ENCODE measurements at places on chromosomes 5 and 9.

DNA sequence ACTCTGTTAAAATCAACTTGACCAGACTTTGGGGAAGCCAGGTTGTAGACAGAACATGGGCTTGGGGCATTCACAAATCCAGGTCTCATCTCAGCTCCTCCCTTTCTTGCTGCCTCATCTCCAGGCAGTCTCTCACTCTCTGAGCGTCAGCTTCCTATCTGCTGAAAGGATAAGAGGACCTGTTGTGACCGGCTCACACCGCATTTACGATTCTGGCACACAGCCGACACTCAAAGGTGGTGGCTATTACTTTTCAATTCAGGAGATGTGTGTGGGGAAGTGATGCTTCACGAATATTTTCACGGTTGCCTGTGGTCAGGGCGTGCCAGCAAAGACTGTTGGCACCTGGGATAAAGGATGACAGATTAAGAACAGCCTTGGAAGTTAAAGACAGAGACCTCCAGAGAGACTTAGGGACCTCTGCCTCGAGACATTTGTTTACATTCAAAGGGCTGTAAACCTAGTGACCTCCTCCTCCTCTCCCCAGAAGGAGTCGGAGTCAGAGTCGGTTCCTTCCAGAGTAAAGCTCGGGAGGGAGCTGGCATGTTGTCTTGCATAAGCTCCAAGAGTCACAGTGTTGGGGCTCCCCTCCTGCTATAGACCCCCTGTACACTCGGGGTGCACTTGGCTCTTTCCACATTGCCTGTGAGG is 83.2 kb downstream of the AK8 start:
- peak; percentile 82 for DNase-seq

- no peak for DNase-seq
Measured at GRCh38 chr9:3397766-3398165, 128.0 kb downstream of the RFX3 start.

GRCh38 chr9:122946461-122947005 is 5.7 kb downstream of the RABGAP1 start:
- DNase-seq = no peak

DNA sequence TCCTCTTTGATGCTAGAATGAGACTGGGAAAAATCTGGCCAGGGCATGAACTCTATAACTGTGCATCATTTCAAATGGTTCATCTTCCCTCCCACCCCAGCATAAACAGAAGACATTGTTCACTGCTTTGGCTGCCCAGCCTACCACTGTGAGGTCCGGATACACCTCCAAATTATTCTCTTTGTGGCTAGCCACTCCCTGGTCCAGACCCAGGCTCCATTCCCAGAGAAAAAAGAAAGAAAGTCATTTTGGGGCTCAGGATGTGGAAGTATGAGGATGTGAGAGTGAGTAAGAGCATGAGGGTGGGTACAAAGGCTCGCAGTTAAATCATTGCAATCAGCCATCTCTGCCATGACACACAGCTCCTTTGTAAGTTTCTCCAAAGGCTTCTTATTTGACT is 559.2 kb downstream of the PSAT1 start:
- peak; percentile 42 for DNase-seq

DNA sequence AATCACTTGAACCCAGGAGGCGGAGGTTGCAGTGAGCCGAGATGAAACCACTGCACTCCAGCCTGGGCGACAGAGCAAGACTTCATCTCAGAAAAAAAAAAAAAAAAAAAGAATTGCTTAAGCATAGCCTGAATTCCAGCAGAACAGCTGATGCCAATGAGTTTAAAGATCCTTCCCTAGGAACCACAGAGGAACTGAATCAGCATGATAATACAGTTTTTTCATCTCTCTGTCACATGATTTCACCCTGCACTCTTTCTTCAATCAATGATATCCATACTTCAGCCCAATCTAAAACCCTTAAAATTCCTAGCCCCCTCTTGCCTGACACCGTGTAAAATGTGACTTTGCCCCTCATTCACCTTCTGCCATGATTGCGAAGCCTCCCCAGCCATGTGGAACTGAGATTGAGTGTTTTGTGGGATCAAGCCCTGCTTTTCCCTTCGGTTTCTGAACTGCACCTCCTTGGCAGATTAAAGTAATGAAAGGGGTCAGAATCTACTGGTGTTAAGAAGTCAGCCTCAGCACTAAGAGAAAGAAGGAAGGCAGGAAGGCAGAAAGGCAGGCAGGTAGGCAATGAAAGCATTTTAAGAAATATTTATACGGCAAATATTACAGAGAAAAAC is 20.9 kb upstream of the DMXL1 start:
- DNase-seq = no peak

GRCh38 chr5:171724468-171725204 is 61.0 kb upstream of the SMIM23 start:
- DNase-seq = no peak

- no peak for DNase-seq
Measured at GRCh38 chr9:14097666-14098415, 216.1 kb downstream of the NFIB start.

GRCh38 chr5:69158039-69158438 is 8.9 kb upstream of the CCNB1 start:
- DNase-seq = no peak

- no peak for DNase-seq
Measured at GRCh38 chr9:95126739-95127138, 190.8 kb downstream of the FANCC start.

GRCh38 chr9:70113403-70114022 is 69.9 kb downstream of the MAMDC2 start:
- no peak for DNase-seq

DNA sequence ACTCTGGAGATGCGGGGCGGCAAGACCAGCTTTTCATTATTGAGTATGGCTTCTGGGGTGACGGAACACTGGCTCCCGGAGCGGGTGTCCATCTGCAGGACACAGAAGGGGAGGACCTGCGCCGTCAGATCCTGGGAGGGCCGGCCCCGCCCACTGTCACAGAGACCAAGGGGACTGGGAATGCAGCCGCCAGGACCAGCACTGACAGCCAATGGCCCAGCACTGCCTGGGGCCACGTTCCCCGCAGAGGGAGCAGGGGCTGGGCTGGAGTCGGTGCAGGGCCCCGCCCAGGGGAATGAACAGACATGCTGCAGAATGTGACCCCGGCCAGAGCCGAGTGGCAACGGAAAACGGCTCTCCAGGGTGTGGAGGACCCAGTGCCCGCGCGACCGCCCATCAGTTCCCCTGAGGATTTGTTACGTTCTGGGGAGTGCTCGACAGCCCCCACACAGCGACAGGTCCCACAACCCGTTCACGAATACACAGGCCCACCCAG is at the start of gene ZDHHC11:
Gene ZDHHC11 (minus strand): TSS at position 476 of the 496 bp plus-strand sequence. CDS start 384 bp downstream, at position 92.
- no peak for DNase-seq

- DNase-seq = no peak
Measured at GRCh38 chr5:97525780-97526179, 342.7 kb upstream of the RIOK2 start.

GRCh38 chr5:68344447-68345111 is 129.0 kb downstream of the PIK3R1 start:
- DNase-seq = peak; percentile 90

DNA sequence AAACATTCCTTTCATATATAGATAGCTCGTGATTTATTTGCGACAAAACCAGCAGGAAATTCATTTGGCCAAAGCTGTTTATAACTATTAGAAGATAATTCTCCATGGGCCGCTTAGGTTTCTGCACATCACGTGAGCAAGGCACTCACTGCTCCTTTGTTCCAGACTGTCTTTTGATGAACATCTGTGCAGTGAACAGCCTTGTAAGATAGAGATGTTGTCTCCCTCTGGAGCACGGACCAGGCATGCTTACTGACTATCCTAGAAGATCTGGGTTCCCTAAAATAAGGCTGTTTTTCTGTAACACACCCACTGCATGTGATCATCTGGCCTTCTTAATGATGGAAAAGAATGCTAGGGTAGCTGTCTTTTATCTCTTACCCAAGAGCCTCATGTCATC is 30.9 kb downstream of the YIPF5 start:
- DNase-seq = no peak

GRCh38 chr5:149181732-149182131 is 40.4 kb downstream of the ABLIM3 start:
- DNase-seq = no peak

GRCh38 chr5:154366353-154366752 is 79.4 kb upstream of the SAP30L start:
- no peak for DNase-seq

- no peak for DNase-seq
Measured at GRCh38 chr9:89877051-89878002, 272.5 kb downstream of the GADD45G start.

DNA sequence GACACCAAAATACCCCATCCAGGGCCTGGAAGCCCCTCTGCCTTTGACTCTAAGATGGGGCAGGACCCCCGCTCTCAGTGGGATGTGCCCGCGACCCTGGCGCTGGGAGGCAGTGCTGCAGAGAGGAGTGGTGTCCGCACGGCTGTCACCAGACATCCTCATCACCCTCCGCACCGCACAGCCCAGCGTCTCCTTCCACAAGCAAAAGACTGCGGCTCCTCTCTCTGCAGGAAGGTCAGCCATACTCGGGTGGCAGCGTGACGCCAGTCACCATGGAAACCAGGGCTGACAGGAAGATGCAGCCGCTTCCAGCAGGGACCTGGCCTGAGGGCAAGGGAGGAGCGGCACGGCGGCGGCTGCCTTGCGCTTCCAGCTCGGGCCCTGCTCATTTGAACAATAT is 17.1 kb upstream of the SLC6A3 start:
- no peak for DNase-seq

GRCh38 chr5:167050568-167051401 is 1240.7 kb upstream of the WWC1 start:
- DNase-seq = no peak

DNA sequence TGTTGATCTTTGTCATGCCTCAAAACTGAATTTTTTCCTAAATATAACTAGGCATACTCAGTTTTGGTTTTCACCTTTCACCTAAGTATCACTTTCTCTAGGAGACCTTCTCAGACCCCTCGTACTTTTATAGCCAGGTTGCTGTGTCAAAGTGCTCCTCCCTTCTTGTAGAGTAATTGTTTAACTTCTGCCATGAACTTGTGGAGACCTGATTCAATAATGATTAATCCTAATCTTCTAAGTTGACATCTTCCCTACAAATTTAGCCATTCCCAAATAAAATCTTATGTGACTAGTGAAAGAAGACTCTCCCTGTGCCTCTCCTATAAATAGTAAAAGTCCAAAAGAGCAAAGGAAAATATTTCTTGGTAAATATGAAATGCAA is 159.8 kb downstream of the SPATA31D1 start:
- no peak for DNase-seq

DNA sequence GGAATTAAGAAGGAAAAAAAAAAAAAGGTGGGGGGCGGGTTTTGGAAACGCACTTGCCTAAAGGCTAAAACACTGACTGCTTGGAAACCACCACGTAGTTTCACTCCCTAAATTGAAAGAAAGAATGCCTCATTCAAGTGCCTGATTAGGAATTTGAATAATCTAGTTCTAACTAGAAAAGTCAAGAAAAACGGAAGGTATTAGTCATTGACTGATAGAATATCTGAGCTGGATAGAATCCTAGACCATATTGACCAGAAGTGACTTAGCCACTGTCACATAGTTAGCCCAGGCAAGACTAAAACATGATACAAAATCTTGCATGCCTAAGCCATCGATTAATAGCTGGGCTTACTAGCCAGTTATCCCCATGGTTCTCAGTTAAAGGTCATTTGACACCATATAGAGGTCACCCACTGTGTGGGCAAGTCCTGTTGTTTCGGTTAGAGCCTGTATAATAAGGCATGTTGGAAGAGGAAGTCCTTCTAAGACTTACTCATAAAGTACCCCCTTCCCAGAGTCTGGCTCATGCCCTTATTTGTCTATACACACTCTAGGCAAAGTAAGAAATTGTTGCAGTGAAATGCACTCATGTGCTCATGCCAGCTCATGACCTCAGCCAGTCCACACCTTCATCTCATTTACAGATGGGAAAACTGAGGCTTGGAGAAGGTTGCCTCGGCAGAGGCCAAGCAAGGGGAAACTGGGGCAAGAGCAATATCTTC is 40.2 kb downstream of the SH3RF2 start:
- peak; percentile 91 for DNase-seq

- DNase-seq = peak; percentile 56
Measured at GRCh38 chr9:71587576-71588362, 180.5 kb downstream of the CEMIP2 start.

GRCh38 chr9:2872250-2872930 is 28.5 kb upstream of the PUM3 start:
- DNase-seq = peak; percentile 21

- no peak for DNase-seq
Measured at GRCh38 chr9:92094655-92095054, 20.6 kb downstream of the SPTLC1 start.

Measured in foreskin keratinocyte (primary cell).